Stomach (tissue), 19 donors: ENCODE measurements at places on chromosomes 1 and 21. TPM values are rescaled to one million over a fixed set of nuclear protein-coding genes. Genes with fewer than 3 reads are reported as not detected.

DNA sequence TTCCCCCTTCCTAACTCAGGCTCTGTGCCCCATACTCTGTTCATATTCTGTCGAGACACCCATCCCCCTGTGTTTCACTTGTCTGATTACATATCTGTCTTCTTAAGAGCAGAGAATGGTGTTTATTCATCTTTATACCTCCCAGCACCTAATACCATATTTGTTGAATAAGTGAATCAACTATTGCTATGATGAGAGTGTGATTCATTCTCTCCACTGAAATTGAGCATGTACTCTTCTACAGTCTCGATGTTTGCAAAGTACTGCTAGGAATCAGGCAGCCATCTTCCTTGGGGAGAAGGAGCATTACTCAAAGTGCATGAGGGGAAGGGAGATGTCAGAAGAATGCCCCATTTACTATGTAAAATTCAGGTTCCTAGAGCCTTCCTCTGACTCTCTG is 27.0 kb downstream of the TBX15 start:
- H3K27me3 ChIP-seq: no peaks in the 10 kb centered on the region
- no peaks in the 10 kb centered on the region for H3K4me1 ChIP-seq
- DNase-seq: no peak
- H3K27ac ChIP-seq: no peak overlapping the region
- H3K4me3 ChIP-seq: no peak overlapping the region

DNA sequence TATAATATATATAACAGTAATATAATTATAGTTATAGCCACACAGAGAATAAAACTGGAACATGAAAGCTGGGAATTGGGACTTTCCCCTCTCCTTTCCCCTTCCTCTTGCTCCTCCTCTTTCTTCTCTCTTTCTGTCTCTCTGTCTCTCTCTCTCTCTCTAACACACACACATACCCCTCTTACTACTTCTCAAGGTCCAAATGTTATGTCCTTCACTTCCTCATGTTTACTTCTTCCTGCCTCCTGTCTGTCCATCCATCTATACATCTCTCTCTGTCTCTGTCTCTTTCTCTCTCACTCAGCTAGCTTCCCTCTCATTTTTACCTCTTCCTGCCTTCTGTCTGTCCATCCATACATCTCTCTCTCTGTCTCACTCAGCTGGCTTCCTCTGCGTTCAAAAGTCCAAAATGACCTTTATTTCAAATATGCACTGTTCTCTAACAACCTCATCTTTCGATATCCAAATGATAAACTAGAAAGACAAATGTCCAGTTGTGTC is 261.1 kb downstream of the SIPA1L2 start:
- no peak overlapping the region for H3K4me3 ChIP-seq
- H3K4me1 ChIP-seq: no peaks in the 10 kb centered on the region
- no peak for DNase-seq
- no peaks in the 10 kb centered on the region for H3K36me3 ChIP-seq

Gene ADAMTS5
- 4.5 TPM for total RNA-seq

DNA sequence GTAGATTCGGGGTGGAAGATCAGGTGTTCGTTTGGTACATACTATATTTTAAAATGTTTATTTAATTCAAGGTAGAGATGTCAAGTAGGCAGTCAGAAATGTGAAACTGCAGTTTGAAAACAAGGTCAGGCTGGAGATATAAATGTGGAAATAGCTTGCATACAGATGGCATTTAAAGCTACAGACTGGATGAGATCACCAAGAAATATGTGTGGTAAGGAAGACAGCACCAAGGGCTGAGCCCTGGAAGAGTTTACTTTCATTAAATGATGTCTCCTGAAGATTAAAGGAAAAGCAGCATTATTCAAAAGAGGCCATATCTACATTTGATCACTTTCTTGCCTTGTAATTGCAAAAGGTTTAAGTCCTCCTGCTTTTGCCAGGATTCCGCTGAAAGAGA is 271.3 kb downstream of the PTBP2 start:
- peaks cover 6% of the 10 kb centered on the region for H3K4me1 ChIP-seq
- no peak for DNase-seq
- no peaks in the 10 kb centered on the region for H3K36me3 ChIP-seq
- H3K4me3 ChIP-seq: no peak overlapping the region

DNA sequence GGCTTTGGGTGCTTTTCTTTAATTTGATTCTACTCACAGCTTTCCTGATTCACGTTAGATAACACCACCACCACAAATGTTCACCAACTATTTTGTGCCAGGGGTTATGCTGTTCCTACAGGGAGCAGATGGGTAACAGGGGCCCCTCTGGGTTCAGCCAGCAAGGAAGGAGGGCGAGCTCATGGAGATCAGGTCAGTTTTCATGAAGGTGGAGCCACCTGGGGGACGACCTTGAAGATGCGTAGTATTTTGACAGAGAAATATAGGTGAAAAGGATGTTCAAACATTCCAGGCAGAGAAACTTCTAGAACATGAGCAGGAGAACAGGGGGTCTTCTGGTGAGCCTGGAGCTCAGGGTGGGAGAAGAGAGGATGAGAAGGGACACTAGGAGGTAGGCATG is 28.9 kb downstream of the KIAA0040 start:
- no peaks in the 10 kb centered on the region for H3K4me1 ChIP-seq
- DNase-seq: no peak
- H3K27ac ChIP-seq: no peak overlapping the region
- H3K4me3 ChIP-seq: no peak overlapping the region
- H3K36me3 ChIP-seq: peaks cover 97% of the 10 kb centered on the region

Gene S100A9
- total RNA-seq: 17.4 TPM

- no peaks in the 10 kb centered on the region for H3K27me3 ChIP-seq
- no peak overlapping the region for H3K27ac ChIP-seq
- no peak overlapping the region for H3K4me3 ChIP-seq
- DNase-seq: no peak
- H3K36me3 ChIP-seq: no peaks in the 10 kb centered on the region
- peaks cover 22% of the 10 kb centered on the region for H3K4me1 ChIP-seq
These were observed 299.8 kb downstream of the DUSP10 start for GRCh38 chr1:221442056-221442455.

DNA sequence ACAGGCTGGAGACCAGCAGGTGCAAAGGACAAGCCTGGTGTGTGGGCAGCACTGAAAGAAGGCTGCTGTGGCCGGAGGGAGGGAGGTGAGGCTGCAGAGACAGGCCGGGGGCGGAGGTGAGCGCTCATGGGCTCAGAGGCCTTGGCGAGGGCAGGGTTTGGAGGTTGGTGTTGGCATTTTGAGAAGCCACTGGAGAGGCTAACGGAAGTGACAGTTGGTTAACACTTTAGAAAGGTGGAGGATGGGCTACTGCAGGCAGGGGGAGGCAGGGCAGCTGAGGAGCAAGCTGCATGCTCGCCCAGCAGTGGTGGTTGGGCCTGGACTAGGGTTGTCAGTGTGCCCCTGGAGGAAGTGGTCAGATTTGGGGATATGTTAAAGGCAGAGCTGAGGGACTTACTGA is 37.5 kb downstream of the QSOX1 start:
- no peak overlapping the region for H3K27ac ChIP-seq
- peaks cover 100% of the 10 kb centered on the region for H3K36me3 ChIP-seq
- no peak for DNase-seq
- no peak overlapping the region for H3K4me3 ChIP-seq
- peaks cover 14% of the 10 kb centered on the region for H3K4me1 ChIP-seq
- no peaks in the 10 kb centered on the region for H3K27me3 ChIP-seq

GRCh38 chr1:19645411-19646251 is 1.5 kb downstream of the NBL1 start:
- H3K4me3 ChIP-seq: peak overlapping the region; percentile 77
- H3K27me3 ChIP-seq: peaks cover 27% of the 10 kb centered on the region
- H3K36me3 ChIP-seq: no peaks in the 10 kb centered on the region
- H3K4me1 ChIP-seq: peaks cover 78% of the 10 kb centered on the region
- no peak for DNase-seq
- H3K27ac ChIP-seq: peak overlapping the region; percentile 93

GRCh38 chr21:20306836-20307235 is 691.4 kb upstream of the NCAM2 start:
- H3K4me1 ChIP-seq: no peaks in the 10 kb centered on the region
- no peaks in the 10 kb centered on the region for H3K36me3 ChIP-seq
- no peak overlapping the region for H3K4me3 ChIP-seq
- H3K27me3 ChIP-seq: no peaks in the 10 kb centered on the region
- DNase-seq: no peak

Gene DONSON
- 0.58 TPM for total RNA-seq

GRCh38 chr1:76084029-76084627 is 9.6 kb downstream of the ST6GALNAC3 start:
- no peak overlapping the region for H3K4me3 ChIP-seq
- H3K27me3 ChIP-seq: no peaks in the 10 kb centered on the region
- no peaks in the 10 kb centered on the region for H3K36me3 ChIP-seq

GRCh38 chr1:226786550-226786949 is 47.5 kb upstream of the ITPKB start:
- H3K27ac ChIP-seq: no peak overlapping the region
- no peak overlapping the region for H3K4me3 ChIP-seq
- no peaks in the 10 kb centered on the region for H3K4me1 ChIP-seq
- no peaks in the 10 kb centered on the region for H3K36me3 ChIP-seq
- no peak for DNase-seq
- no peaks in the 10 kb centered on the region for H3K27me3 ChIP-seq

Gene HRNR
- not detected for total RNA-seq

Gene ZBTB8B
- under 0.01 TPM for total RNA-seq

DNA sequence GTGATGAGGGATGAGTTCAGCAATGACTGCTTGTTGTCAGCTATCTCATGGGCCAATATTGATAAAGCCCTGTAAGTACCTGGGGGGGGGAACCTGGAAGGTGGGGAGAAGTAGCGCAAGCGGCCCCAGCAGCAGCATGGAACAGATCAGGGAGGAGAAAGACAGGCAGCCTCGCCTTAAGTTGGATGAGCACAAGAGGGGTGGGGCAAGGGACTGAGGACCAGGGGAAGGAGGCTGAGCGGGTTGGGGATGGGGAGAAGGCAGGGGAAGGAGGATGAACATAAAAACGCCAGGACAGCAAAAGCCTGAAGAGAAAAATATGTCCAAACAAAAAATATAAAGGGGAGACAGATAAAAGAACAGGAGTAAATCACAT is 70.6 kb downstream of the ALG14 start:
- no peaks in the 10 kb centered on the region for H3K27me3 ChIP-seq
- no peak overlapping the region for H3K27ac ChIP-seq
- H3K36me3 ChIP-seq: no peaks in the 10 kb centered on the region
- H3K4me1 ChIP-seq: peaks cover 15% of the 10 kb centered on the region
- DNase-seq: no peak

DNA sequence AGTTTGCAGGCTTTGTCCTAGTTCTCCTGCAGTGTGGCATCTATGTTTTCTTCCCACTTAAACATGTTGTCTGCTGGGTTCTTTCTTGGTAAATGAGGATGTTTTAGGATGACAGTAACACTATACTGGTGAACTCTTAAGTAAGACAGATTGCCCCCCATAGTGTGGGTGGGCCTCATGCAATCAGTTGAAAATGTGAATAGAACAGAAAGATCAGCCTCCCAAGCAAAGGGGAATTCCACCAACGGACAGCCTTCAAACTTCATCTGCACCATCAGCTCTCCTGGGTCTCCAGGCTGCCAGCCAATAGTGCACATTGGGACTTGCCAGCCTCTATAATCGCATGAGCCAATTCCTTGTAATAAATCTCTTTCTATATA is 10.7 kb upstream of the TARBP1 start:
- no peak overlapping the region for H3K4me3 ChIP-seq
- H3K27ac ChIP-seq: no peak overlapping the region
- no peaks in the 10 kb centered on the region for H3K27me3 ChIP-seq
- no peaks in the 10 kb centered on the region for H3K36me3 ChIP-seq
- DNase-seq: no peak

GRCh38 chr1:45635211-45635610 is 11.4 kb upstream of the CCDC17 start:
- H3K4me3 ChIP-seq: no peak overlapping the region
- no peak overlapping the region for H3K27ac ChIP-seq
- H3K4me1 ChIP-seq: no peaks in the 10 kb centered on the region
- peaks cover 100% of the 10 kb centered on the region for H3K36me3 ChIP-seq
- DNase-seq: no peak

Gene PTGER3
- total RNA-seq: 13.0 TPM

Gene GNG12
- total RNA-seq: 62.4 TPM

GRCh38 chr1:108556066-108556465 is 3.8 kb upstream of the EEIG2 start:
- H3K27me3 ChIP-seq: no peaks in the 10 kb centered on the region
- no peak overlapping the region for H3K4me3 ChIP-seq
- peaks cover 14% of the 10 kb centered on the region for H3K4me1 ChIP-seq

DNA sequence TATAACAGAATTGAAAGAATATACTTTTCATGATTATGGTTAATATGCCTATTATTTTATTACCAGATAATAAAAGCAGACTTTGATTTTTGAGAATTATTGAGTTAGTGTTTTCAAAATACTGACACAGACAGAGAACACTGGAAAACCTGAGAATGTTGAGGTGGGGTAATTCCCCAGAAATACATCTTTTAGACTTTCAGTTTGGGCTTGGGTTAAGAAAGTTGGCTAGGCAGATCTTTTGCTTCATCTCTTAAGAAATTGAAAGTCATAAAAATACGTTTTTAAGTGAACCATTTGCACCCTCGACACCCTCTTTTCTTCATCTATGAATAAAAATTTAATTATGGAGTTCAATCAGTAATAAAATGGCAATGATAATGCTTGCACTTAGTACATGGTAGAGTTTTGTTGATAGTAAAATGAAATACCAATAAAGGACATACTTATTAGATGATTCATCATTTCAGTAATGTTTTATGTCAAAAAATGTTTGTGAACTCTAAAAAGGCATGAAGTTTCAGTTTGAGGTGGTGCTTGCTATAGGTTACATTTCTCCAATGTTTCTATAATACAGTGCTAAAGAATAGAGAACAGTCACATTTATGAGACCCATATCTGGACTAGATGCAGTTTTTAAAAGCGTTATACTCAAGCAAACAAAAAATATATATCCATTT is 1.9 kb upstream of the SAMSN1 start:
- H3K4me3 ChIP-seq: no peak overlapping the region
- no peaks in the 10 kb centered on the region for H3K36me3 ChIP-seq
- H3K4me1 ChIP-seq: no peaks in the 10 kb centered on the region

DNA sequence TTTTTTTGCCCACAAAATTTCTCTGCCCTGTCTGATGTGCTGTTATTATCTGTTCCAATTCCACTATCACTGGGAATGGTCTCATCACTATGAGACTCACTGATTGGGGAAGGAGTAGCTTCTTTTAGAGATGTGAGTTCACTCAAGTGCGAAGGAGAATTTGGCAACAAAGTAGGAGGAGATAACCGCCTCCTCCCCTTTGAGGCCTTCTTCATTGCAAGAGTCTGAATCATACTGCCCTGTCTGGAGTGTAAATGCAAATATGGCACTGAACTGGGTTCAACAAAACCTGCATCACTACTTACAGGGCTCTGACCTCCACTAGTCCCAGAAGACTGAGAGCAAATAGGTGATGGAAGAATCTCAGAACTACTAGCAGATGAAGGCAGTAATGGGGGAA is 83.4 kb downstream of the ASH1L start:
- no peak for DNase-seq
- no peaks in the 10 kb centered on the region for H3K27me3 ChIP-seq
- H3K36me3 ChIP-seq: no peaks in the 10 kb centered on the region
- no peak overlapping the region for H3K27ac ChIP-seq

GRCh38 chr1:156080241-156080862 is 1.9 kb downstream of the MEX3A start:
- H3K27ac ChIP-seq: no peak overlapping the region
- H3K4me3 ChIP-seq: no peak overlapping the region
- no peak for DNase-seq
